ENCODE measurements at places on chromosomes 4 and X.

DNA sequence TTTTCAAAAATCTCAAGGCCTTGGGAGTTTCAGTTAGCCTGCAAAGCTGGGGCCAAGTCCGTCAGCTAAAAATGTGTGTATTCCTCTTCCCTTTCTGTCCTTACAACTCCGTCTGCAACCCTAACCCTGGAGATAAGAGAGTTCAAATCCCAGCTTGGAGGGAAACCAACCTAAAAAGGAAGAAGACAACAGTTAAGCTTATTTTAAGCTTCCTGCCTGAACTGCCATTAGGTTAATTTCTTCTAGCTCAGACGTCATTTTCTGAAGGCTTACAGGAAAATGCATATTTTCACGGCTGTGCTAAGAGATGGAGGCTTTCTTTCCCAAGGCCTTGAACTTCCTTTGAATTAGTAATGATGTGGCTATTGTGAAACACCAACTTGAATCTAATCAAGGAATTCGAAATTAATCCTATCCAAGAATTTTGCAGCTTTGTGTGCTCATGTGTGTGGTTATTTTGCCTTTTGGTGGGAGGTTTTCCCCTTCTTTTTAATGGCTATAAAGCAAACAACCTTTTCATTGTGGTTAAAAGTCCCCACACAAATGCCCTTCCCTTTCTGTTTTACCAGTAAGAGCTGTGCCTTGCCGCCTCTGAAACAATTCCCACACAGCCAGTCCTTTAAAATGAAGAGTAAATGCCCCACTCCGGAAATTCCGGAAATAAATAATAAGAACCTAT lies 103.5 kb downstream of the IRF2 start:
- no peak for DNase-seq

DNA sequence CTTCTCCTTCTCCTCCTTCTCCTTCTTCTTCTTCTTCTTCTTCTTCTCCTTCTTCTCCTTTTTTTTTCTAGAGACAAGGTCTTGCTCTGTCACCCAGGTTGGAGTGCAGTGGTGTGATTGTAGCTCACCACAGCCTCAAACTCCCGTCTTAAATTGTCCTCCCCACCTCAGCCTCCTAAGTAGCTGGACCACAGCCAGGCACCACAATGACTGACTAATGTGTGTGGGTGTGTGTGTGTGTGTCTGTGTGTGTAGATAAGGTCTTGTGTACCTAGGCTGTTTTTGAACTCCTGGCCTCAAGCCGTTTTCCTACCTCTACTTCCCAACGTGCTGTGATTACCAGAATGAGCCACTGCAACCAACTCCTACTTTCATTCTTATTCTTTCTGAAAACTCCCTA lies 390.9 kb downstream of the ADAM29 start:
- DNase-seq = no peak

DNA sequence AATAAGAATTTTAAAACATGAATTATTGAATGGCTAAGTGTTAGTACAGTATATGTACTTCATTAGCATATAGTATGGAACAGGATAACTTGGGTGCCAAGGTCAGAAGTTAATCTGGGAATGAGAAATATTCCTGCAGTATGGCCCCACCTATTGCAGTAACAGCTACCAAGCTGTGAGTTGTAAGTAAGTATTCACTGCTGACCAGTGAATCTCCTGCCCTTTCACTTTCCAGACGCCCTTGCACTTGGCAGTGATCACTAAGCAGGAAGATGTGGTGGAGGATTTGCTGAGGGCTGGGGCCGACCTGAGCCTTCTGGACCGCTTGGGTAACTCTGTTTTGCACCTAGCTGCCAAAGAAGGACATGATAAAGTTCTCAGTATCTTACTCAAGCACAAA lies 105.1 kb downstream of the NFKB1 start:
- DNase-seq = no peak

- DNase-seq = no peak
Measured at GRCh38 chr4:138961664-138962063, 53.9 kb upstream of the NOCT start.

DNA sequence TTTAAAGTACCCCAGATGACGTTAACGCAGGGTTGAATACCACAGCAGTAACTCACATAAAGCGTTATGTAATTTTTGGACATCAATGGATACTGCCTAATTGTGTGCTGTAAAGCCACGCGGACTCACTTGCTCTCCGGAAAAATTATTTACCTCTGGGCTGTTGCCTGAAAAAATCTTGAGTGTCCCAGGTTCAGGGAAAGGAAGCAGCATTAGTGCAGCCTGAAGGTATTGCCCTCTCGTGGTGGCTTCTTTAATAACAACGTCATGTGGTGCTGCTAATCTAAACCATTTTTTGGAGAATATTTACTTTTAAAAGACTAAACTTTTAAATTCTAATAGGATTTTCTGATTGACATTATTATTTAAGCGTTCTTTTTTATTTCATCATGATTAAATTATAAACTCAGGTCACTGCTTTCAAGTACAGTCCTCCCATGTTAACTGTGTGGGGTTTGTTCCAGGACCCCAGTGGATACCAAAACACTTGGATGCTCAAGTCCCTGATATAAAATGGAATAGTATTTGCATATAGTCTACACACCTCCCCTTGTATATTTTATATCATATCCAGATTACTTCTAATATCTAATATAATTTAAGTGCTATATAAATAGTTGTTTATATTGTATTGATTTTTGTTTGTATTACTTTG lies 384.8 kb downstream of the FAM133A start:
- DNase-seq = no peak

DNA sequence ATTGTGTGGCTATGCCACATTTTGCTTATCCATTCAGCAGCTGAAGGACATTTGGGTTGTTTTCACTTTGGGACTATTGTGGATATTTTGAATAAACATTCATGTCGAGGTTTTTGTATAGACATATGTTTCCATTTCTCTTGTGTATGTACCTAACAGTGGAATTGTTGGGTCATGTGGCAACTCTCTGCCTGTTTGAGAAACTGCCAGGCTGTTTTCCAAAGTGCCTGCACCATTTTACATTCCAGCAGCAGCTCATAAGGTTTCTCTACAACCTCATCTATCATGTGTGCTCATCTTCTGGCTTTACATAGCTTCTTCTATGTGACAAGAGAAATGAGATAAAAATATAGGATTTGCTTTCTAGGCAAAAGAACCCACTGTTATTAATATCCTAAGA lies 29.5 kb upstream of the TSPAN5 start:
- DNase-seq = no peak

DNA sequence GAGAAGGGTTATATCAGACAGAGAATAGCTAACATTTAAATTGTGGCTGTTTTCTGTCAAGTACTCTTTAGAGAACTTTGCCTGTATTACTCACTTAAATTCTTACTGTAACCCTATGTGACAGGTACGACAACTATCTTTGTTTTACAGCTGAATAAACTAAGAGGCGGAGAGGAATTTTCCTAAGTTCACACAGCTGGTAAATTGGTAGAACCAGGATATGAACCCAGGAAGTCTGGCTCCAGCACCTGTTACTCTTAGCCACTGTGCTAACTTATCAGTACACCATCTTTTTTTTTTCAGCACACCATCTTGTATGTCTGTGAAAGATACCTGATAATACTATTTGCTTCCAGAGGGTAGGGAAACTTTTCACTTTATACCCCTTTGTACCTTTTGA lies 2.0 kb upstream of the SYP start:
- no peak for DNase-seq

DNA sequence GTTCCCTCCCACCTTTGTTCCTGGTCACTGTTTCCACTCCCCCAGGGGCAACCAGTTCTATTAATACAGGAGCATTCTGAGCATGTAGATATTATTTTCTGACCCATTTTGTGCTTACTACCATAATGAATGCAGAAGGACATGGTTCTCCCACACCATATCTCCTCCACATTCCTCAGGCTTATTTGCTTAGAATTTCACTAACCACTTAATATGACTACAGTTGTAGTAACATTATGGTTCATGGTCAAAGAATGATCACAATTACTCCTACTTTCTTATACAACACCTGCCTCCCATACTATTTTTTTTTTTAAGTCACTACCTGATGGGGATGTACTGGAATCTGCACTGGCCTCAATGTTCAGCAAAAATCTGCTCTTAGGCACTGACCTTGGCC lies 7.5 kb upstream of the FAM184B start:
- DNase-seq = no peak

- DNase-seq = no peak
Measured at GRCh38 chr4:158807691-158808090, 38.9 kb downstream of the FNIP2 start.

Data from stimulated activated CD4-positive, alpha-beta T cell treated with anti-CD3 and anti-CD28 coated beads, Interleukin-1b, Interleukin-23, amount 100 ng/mL, for 1 hour (primary cell).